ENCODE measurements at places on chromosomes 7 and 10.

DNA sequence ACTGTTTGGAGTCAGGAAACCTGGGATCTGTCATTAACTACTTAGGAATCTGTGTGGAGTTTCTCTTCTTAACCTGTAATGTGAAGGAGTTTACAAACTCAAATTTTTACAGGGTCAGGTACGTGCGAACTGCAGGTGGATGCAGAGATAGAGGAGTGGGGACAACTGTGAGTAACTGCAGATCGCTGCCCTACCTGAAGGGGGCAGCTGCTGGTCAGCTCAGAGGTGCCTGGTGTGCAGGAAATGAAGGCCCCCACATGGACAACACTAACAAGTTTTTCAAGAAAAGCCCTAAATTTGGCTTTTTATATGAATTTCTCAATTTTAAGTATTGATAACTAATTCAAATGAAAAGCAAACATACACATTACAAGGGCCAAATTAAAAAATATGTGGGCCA is 380.0 kb downstream of the REEP3 start:
- no peak for DNase-seq

DNA sequence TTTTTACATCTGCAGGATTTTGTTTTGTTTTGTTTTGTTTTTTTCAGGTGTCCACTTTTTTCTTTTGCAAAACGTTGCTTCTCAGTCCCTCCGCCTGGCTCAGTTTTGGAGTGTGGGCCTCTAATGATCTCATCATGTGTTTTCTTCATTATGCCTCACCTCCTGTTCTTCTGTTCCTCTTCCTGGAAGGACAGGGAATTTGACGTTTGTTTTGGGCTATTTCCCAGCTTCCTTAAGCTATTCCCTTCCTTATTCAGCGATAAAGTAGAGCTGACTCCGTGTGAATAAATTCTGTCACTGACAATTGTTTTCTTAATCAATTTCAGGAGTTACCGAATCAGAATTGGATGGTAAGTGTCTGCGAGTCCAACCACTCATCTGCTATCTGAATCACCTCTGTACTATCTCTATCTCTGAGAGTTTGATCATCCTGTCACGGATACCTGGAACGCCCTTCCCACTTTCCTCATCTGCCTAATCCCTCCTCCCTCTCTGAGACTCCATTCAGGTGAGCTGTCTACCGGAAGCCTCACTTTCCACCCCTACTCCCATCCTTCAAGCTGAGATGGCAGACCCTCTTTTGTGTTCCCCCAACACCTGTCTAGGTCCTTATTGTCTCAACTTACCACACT is 218.4 kb downstream of the GATA3 start:
- DNase-seq, result no peak

- DNase-seq, result no peak
Measured at GRCh38 chr7:55005241-55005851, 13.5 kb upstream of the EGFR start.

GRCh38 chr7:9100289-9100688 is 666.9 kb downstream of the NXPH1 start:
- no peak for DNase-seq

GRCh38 chr10:79119306-79119705 is 50.5 kb downstream of the ZMIZ1 start:
- no peak for DNase-seq

DNA sequence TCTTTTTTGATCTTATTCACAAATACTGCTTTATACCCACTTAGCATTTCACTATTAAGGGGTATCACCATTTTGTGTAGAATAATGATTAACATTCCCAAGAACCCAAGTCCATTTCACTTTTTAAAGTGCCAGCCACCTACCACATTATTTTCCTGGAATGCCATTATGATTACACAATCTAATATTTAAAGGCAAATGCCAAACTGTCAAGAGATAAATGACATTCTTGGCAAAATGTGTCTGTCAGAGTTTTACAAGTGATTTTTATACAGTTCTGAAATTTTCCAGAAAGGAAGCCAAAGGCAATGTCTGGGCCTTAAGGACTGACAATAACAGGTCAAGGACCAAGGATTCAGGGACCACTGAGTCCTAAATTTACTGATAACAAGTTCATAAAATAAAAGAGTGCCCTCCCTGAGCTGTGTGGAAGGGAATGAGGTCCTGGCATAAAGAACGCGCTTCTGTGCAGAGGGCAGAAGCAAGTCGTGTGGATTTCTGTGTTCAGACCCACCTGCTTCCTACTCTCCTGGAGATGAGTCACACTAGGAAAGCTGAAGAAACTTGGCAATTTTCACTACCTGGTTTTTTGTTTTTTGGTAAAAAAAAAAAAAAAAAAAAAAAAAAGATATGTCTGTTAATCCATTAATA is 66.5 kb downstream of the UBE2H start:
- no peak for DNase-seq

Data from CD4-positive, alpha-beta memory T cell (primary cell).